ENCODE measurements at places on chromosomes 1 and 21.

DNA sequence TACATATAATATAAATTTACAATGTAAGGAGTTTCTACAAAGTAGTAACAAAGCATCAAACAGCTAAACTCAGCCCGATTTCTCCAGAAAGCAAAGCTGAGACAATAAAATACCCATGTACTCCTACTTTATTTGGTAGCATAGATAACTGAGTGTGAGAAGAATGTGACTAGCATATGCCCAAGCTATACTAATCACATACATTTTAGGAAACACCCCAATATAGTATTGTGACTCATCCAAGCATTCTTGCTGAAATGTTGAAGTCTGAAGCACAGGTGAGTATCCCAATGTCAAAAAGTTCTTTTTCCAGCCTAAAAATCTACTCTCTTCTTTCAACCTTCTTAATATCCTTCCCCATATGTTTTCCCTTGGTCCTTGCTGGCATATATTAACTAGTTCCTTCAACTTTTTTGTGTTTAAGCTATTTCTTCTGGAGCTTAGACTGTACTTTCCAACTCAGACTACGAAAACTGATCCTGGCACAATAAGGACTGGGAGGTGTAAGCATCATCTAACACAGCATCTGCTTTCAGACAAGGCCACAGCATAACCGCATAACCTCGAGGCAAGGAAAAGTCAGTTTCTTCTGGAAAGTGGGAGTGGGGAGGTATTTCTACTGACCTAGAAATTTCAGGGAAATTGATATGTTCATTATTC is 163.0 kb upstream of the RNPC3 start:
- no peak for DNase-seq

DNA sequence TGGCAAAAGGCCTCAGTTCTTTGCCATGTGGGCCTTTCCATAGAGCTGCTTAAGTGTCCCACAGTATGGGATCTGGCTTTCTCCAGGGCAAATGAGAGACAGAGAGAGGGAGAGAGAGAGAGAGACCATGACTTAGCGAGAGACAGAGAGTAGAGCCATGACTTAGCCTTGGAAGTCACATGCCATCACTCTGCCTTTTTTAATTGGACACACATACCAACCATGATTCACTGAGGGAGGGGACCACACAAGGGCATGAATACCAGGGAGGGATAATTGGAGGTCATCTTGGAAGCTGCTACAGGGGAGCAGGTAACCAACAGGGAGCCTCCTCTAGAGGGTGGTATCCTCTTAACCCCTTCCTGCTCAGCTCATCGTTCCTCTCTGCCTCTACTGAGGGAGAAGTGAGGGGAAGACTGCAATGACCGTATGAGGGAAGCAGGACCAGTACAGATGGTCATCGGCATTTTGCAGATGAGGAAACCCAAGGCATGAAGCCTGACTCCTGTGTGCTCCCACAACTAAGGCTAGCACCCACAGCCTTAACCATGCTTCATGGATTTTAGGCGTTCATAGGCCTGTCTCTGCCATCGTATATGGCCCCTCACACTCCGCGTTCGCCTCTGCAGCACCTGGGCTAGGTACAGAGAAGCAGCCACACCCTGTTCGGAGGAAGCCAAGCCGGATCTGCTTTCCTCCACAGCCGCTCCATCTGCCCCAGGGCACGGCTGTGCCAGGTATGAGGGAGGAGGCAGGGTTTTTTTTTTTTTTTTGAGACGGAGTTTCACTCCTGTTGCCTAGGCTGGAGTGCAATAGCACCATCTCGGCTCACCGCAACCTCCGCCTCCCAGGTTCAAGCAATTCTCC is 38.6 kb downstream of the MEF2D start:
- no peak for DNase-seq

- no peak for DNase-seq
Observed at GRCh38 chr1:217620814-217621213, 10.1 kb downstream of the GPATCH2 start.

DNA sequence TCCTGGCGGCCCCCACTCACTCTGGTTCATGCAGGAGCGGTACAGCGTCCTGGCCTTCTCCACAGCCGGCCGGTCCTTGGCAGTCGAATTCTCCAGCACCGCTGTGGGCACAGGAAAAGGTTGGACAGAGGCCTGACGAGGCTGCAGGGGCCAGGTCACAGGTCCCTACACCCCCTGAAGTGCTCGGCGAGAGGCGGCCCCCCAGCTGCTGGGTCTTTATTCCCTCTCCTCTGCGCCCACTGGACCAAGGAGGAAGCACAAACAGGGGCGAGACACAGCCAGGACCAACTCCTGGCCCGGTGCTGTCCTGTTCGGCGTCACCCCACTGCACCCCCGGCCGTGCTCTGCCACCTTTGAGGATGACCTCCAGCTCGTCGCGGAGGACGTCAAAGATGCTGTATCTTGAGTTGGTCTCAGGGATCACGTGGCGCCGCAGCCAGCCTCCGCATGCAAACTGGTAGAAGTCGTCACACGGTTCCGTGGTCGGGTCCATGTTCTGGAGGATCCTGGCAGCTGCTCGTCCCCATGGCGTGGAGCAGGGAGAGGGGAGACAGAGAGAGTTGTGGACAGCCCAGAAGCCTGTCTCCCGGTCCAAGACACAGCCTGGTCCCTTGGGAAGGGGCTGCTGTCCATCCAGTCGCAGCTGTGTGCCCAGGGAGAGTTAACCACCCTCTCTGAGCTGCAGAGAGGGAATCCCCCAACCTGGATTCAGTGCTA is 22.9 kb downstream of the PRXL2B start:
- DNase-seq = no peak

DNA sequence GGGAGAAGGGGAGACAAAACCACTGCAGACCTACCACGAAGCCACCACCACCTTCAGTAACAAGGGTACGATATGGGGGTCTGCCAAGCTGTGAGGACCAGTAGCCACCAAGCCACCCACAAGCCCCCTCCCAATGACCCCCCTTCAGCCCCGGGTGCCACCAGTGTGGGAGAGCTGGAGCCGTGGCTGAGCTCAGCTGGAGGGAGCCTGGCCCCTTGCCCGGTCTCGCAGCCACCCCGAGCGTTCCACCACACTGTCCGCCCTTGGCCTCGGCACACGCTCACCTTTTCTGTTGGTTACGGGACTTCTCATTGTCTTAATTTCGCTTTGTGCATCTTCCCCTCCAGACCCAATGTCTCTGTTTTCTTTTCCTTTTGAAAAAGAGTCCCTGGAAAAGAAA is 26.4 kb upstream of the CNTN2 start:
- no peak for DNase-seq

DNA sequence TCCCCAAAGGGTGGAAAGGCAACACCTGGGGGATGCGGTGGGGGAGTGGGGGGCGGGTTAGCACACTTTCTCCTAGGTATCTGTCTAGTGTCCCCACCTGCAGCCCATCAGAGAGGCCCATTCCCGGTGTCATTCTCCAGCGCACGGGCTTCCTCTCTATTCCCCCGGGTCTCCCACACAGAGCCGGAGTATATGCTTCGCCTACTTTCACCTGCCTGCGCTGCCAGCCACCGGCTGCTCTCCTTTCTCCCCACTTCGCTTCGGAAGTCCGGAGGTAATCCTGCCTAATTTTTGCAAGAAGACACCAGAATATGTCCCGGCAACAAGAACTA is 852 bp downstream of the RGS7 start:
- DNase-seq = no peak

DNA sequence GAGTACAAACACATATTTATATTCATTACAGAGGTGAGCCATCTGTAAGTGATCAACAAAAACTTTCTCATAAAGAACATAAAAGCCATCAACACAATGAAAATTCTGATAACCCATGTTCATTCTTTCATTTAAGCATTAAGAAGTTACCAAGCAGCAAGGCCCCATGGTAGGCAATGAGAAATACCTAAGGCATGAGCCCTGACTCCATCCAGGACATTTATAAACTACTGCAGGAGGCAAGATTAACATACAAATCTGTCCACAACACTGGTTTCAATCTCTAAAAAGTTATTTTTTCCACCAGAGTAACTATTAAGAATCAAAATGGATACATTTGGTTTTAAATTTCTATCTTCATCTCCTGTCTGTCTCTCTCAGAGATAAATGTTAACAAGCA is 76.1 kb downstream of the SIPA1L2 start:
- DNase-seq = no peak

- no peak for DNase-seq
Observed at GRCh38 chr1:82565146-82565545, 764.4 kb downstream of the ADGRL2 start.

DNA sequence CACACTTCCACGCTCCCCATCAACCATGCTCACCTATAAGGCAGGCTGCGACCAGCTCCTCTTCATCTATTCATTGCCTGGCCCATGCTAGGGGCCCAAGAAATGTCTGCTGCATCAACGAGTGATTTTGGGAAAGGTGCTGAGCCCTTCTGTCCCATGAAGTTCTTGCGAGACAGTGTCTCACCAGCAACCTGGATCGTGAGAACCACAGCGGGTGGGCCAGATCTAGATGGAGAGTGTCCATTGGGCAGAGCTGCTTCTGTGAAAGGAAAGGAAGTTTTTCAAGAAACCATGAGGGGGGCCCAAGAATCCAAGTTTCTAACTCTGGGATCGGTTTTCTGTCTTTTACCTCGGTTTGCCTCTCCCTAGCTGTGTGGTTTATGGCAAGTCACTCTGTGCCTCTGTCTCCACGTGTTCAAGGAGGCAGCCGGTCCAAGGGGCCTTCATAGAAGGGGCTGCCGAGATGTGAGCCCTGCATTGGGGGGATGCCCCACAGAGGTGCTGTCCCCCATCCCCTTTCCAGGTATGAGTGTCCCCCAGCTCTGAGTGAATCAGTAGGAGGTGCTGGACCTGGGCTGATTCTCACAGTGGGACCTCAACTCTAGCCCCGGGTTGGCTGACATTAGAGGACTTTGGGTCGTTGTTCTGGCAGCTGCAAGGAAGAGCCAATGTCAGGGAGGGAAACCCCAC is 8.3 kb upstream of the PADI1 start:
- no peak for DNase-seq

DNA sequence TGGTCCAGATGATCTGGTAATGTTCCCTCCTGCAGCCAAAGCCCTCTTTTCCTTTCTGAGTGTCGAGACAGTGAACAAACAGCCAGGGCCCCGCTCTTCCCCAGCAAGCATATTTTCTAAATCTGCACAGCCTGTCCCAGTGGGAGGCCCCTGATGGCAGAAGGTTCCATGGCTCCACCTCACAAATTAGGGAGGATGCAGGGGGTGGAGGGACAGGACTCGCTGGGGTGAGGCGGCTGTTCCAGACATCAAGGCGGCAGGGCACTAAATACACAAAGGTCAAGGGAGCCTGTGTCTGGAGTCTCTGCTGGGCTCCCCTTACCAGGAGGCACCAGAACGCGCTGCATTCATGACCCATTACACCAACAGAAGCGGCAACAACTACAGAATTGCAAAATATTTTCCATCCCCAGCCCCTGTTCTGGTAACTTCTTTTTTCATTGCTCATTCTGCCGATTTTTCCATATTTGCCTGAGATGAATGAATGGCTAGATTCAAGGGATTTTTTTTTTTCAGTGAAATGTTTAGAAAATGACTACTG is 27.0 kb upstream of the PRELP start:
- no peak for DNase-seq

- no peak for DNase-seq
Observed at GRCh38 chr1:55463814-55464475, 248.8 kb upstream of the USP24 start.

DNA sequence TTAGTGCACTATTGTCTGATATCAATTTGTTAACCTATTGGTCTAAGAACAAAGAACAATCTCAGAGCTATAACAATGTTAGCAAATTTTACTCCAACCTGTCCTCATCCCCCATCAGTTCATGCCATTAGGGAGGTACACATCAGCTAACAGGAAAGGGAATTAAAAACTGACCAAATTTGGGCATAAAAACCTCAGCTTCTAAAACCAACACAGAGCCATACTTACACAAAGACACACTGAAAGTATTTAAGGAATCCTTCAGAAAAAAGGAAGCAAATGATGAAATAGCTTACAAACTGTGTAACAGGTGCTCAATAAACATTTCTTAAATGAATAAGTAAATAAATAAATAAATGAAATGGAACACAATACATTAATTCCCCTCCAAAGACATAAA is 89.2 kb downstream of the TTLL7 start:
- no peak for DNase-seq

- no peak for DNase-seq
Observed at GRCh38 chr21:45018131-45019075, 56.0 kb upstream of the ADARB1 start.

GRCh38 chr1:99763956-99764355 is 2.5 kb downstream of the FRRS1 start:
- DNase-seq = no peak

Measured in DMS79 (cell line).